ENCODE measurements at places on chromosomes 3 and 15. TPM values are rescaled to one million over a fixed set of nuclear protein-coding genes. Genes with fewer than 3 reads are reported as not detected.
A peak's percentile ranks its signal among the peaks of the same experiment; 100 is the strongest.

DNA sequence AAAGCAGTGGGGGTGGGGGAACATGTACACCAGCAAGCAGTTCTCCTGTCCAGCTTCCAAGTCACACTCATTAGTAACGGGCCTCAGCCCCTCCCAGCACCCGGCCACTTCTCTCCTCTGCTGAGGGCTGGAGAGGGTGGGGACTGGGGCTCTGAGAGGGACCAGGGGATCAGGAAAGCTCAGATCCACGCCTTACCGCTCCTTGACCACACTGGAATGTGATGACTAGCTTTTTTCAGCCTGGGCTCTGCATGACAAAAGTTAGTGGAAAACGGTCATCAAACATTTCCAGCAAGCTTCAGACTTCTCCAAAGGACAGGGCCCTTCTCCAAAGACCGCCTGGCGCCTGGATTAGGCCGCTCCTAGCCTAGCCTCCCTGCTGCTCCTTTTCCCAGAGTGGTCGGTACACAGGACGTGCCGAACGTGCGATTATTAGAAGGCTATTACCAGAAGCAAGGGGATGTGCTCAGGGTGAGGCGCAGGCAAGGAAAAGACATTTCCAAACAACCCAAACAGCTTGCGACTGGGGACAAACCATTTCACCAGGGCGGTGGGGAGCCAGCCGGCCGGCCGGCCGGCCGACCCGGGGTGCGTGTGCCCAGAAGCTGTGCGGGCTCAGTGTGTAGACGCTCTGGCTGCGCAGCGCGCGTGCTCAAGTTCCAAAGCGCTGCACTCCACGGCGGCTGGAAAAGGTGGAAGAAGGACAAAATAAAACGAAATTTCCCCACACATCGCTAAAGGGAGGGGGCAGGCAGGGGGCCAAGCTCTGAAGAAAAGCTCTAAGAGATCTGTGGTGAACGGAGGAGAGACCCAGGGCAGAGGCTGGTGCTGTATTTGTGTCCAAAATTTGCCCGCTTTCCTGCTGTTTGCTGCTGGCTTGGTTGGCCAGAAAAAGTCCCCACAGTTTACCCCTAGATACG, 51.0 kb upstream of the SSR3 start:
- peak; percentile 24 for DNase-seq

GRCh38 chr3:122694966-122695365, 14.3 kb downstream of the PARP14 start:
- no peak for DNase-seq

- no peak for DNase-seq
Observed at GRCh38 chr15:71559616-71560015, 250.7 kb upstream of the NR2E3 start.

HGD gene
- total RNA-seq, result 1.2 TPM

- DNase-seq, result no peak
Observed at GRCh38 chr3:72289692-72290071, 504.7 kb upstream of the PROK2 start.

DNA sequence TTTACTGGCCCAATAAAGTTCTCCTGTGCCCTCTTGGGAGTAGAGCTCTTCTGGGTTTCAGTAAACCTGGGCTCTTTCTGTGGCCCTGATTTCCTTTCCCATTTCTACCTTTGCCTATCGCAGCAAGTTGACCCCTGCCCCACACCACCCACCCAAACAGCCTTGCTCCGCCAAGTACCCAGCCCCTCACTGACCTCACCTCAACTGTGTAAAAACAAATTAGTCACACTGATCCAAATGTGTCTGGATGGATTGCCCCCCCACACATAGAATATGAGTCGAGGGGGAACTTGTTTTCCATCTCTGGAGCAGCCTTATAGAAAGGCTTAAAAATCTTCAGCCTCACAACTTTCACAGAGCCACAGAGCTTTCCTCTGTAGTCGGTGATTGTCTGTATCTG, 28.6 kb upstream of the VEPH1 start:
- no peak for DNase-seq

GRCh38 chr3:13135811-13136321, 62.6 kb upstream of the IQSEC1 start:
- DNase-seq, result no peak

DNA sequence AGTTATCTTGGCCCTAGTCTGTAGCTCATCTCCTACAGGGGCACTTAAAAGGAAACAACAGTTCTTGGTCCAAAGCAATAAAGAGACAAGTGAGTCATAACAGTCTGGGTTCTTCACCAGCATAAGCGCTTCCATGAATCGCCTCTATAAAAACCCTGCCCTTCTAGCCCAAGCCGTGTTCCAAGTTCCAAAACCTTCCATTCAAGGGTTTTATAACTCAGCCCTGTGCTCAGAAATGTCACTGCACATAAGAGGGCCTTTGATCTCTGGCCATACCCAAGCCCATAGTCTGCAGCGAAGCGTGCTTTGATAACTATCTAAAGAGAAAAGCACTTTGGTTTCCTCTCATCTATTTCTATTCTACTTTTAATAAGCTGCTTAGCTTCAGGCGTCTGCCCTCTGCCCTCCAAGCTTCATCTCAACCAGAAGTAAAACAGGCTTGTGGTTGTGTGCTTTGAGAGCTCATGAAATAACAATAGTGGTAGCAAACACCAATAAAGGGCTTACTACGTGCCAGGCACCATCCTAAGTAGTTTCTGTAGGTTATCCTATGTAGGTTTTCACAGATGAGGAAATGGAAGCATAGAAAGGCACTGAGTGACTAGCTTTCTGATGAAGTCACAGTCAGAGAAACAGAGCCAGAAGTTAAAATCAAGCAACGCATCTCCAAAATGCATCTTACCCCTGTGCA, 64.0 kb upstream of the AKAP13 start:
- no peak for DNase-seq

- DNase-seq, result no peak
Observed at GRCh38 chr3:183220828-183221227, 32.2 kb upstream of the B3GNT5 start.

C15orf61 gene
- total RNA-seq, result 7.6 TPM

DNA sequence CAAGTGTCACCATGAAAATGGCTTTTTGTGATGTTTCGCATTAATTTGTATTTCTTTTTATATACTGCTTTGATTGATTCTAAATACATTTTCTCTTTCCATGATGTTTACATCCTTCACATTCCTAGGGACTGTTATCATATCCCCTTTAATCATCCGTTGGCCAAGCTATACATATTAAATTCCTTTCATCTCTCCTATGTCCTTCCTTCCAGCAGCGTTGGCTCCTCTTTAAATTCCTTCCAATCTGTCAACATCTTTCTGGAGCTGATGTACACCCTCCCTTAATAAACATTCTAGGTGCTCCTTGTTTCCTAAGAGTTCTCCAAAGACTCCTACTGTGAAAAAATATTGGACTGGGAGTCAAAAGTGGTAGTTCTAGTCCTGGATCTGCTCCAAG, 87.8 kb downstream of the IGF2BP2 start:
- DNase-seq, result no peak

GRCh38 chr15:29713784-29714183, 108.5 kb downstream of the TJP1 start:
- DNase-seq, result no peak

DNA sequence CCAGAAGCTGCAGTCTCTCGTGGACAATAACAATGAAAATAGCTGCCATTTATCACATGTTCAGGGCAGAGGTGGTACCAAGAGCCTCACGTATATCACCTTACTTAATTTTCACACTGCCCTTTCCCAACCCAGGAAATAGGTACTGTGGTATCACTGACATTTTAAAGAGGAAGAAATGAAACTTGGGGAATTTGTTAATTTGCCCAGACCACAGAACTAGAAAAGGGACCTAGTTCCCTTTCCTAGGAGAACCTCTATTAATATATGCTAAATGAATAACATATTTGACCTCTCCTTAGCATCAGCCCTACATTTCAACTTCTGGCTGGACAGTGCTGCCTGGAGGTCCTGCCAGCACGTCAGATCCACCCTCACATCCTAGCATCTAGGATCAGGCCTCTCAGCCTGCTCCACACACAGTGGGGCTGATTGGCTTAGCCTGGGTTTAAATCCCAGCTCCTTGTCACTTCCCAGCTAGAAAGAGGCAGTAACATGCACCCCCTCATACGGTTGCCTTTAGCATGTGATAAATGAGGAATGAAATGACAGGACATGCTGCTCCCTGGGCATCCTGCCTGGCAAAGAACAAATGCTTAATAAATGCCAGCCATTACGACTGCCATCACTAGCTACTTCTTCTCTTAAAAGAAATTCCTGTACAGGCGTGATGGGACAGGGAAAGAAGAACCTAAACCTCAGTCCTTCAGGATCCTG, 95.1 kb upstream of the TNFAIP8L3 start:
- no peak for DNase-seq

DNA sequence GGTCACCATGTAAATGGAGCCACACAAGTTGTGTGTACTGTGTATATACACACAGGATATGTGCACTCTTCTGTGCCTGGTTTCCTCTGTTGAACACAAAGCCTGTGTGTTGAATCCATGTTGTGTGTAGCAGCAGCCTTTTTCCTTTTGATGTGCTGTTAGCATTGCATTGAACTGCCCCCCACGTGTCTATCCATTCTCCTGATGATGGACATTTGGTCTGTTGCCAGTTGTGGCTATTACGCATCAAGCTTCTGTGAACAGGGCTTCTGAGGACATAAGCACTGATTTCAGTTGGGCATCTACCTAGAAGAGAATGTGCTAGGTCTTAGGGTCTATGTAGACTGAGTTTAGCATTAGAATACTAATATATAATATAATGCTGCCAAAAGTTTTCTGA, 77.4 kb downstream of the LSM3 start:
- DNase-seq, result no peak
